AML-193 (cell line): ENCODE measurements at places on chromosomes 7 and 10.

DNA sequence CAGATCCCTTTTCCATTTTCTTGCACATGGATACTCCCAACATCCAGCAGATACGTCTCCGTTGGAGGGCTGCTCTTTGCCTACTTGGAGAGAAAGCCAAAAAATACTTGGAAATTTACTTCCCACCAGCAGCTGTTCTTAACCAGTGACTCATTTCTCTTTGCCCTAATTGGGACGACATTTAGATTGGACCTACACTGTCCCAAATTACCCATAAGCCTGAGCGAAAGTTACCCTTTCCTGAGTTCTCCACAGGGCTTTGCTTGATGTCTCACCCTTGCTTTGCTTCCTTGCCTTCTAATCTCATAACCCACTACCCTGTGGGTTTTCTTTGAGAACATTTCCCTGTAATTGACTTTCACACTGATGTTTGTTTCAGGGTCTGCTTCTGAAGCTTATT lies 48.1 kb downstream of the SAMD8 start:
- no peak for DNase-seq

GRCh38 chr7:142516038-142516501 lies 233.2 kb upstream of the PRSS1 start:
- peak; percentile 76 for DNase-seq

DNA sequence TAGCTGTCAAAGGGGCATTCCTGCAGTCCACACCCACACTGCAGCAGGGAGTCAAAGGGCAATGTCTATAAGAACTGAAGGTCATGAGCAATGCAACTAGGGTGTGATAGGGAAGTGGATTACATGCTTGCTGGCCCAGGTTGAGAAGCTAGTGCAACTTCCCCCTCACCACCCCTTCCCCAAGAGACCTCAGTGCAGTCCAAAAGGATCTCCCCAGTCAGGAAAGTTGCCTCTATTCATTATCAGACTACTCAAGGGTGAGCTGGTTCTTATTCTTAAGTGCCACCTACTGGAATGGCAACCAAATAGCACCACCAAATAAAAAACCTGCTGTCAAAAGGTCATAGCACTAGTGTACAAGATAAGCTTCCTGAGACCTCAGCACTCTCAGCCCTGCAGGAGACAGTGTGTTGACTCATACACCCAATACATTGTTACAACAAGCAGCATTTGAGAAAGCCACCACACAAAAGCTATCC lies 28.2 kb downstream of the MTERF1 start:
- peak; percentile 61 for DNase-seq

DNA sequence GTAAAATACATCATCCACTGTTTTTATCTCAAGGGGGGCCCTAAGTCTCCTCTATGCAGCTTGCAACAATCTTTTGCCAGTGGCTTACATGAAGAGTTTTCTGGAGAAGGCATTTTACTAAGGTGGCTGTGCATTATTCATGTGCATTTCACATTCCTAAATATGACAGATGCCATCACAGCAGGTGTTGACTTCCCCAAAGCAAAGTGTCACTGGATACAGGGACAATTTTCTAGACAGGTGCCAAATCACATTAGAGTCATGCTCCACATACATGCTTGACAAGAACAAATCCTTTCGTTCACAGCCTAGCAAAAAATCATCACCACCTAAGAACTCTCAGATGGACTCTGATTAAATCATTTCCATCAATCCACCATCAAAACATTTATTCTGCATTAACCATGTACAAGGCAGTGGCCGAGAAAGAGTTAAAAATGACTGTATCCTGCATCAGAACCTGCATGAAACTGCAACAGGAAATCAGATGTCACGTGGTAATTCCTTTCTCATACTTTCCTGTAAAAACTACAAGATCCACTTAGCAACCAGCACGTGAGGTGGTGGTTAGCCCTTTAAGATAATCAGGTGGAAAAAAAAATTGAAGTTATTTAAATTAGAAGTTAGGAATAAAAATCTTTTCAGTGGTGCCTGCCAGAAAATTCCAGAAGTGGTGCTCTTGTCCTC lies 88.2 kb upstream of the AFAP1L2 start:
- DNase-seq = no peak

DNA sequence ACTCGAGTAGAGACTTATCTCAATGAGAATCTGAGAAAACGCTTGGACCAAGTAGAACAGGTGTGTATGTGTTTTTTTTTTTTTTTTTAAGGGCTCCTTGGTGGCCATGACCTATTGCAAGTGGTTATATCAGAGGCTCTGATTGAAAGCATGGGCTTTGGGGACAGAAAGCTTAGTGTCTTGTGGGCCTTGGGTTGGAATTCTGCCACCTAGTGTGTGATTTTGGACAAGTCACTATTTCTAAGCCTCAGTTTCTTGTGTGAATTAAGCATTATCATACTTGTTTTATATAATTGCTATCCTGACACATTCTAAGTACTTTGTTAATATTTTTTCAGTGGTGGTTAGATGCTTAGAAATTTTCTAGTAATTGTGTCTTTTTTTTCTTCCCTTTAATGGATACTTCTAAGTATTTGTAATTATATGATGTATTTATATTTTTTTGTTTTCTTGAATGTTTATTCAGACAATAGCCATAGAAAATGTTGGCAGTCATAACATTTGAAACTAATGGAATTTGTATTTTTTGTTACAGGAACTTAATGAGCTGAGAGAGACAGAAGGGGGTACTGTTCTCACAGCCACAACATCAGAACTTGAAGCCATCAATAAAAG lies 33.1 kb downstream of the SMC3 start:
- DNase-seq = peak; percentile 67

DNA sequence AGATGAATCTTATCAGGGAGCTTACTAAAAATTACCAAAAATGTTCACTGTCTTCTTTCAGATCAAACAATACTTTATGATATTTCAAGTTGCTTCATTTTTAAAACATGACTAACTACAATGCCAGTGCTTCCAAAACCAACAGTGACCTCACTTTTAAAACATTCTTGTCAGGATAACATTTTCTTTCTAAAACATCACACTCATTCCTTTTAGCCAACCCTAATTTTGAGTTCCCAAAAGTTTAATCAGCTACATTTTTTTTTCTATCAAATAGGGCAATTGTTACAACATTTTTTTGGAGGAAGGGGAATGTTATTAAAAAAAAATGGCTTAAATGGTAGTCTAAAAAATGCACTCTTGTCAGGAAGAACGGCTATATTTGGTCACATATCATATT lies 37.3 kb downstream of the RTKN2 start:
- DNase-seq = no peak

DNA sequence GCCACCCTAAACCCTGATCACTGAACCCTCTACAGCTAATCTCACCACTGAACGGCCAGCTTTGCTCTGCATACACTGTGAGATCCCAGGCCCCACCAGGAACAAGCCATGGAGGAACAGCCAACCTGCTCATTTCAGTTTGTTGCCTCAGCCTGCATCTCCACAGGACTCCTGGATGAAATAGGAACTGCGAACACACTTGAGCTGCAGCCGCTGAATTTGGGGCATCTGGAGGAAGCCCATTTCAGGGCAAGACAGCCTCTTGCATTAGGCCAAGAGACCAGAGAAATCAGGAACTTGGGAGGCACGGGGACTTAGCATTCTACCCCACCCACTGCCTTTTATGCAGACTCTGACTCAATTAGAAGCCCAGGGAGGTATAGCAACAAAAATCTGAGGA lies 14.5 kb upstream of the EGR2 start:
- no peak for DNase-seq
